ENCODE measurements at places on chromosomes 6 and 20.

DNA sequence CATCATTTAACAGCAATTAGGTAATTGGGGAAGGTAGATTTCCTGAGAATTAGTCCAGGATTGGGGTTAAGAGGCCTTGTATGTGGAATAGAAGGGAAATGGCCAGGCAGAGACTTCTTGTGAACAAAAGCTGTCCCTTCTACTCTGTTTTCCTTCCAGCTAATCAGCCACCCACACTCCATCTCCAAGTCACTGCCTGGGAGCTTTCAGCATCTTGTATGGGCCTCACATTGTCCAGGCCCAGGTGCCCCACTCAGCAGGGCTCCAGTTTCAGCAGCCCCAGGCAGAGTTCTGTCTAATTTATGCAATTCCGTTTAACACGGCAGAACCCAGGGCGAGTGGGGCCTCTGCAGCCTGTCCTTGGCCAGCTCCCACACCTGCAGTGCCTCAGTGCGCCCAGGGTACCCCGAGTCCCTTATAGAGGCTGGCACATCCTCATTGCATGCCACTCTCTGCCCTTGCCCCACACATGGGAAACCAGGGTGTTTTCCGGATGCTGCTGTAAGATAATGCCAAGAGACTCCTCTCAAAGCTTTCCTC lies 113.0 kb downstream of the EDN3 start:
- DNase-seq, result no peak
- no peaks in the 10 kb centered on the region for H3K36me3 ChIP-seq
- H3K27me3 ChIP-seq, result peaks cover 5% of the 10 kb centered on the region
- no peaks in the 10 kb centered on the region for H3K4me1 ChIP-seq
- no peak overlapping the region for H3K4me3 ChIP-seq

GRCh38 chr6:75166236-75166635 lies 39.6 kb downstream of the COL12A1 start:
- no peak overlapping the region for H3K27ac ChIP-seq
- H3K36me3 ChIP-seq, result no peaks in the 10 kb centered on the region
- H3K27me3 ChIP-seq, result peaks cover 9% of the 10 kb centered on the region
- no peak for DNase-seq
- H3K4me1 ChIP-seq, result no peaks in the 10 kb centered on the region

DNA sequence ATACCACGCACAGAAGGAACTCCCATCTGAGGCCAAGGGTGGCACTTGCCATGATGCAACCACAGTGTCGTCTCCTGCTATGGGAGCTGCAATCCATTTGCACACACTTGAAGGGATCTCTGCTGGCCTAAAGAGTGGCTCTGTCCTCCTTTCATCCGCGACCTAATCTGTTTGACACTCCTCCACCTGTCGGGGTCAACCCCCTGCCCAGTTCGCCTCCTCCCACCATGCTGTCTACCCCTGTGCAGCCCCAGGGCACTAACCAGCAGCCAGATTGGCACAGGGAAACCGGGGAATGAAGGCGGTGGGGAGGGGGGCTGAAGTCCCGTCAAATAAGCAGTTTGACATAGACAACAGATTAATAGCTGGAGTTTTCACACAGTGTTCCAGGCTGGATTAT lies 58.1 kb upstream of the FOXQ1 start:
- DNase-seq, result no peak
- H3K4me3 ChIP-seq, result no peak overlapping the region

- no peaks in the 10 kb centered on the region for H3K27me3 ChIP-seq
- no peaks in the 10 kb centered on the region for H3K4me1 ChIP-seq
- H3K27ac ChIP-seq, result no peak overlapping the region
- DNase-seq, result no peak
Measured at GRCh38 chr6:81401970-81402690, 350.4 kb downstream of the TENT5A start.

DNA sequence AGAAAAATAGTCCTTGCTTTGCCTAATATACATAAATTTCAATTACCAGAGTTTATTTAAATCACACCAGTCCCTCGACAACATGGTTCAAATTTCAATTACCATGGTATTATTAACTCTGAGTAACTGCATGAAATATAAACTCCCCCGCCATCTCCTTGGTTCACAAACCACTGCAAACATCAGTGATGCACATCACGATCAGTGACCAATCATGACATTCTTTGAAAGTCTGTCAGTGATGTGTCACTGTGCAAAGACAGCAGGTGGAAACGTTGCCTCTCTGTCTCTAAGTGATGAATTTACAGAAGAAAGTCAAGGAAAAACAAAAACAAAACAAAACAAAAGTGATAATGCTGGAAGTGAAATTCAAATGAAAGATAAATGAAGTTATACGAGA lies 86.7 kb downstream of the TASP1 start:
- H3K4me3 ChIP-seq, result no peak overlapping the region
- H3K27me3 ChIP-seq, result no peaks in the 10 kb centered on the region
- peaks cover 9% of the 10 kb centered on the region for H3K36me3 ChIP-seq
- no peak for DNase-seq
- H3K27ac ChIP-seq, result no peak overlapping the region

GRCh38 chr6:133889557-133890403 lies 867 bp downstream of the TCF21 start:
- no peak overlapping the region for H3K4me3 ChIP-seq
- H3K27ac ChIP-seq, result no peak overlapping the region
- peaks cover 40% of the 10 kb centered on the region for H3K4me1 ChIP-seq
- no peaks in the 10 kb centered on the region for H3K36me3 ChIP-seq

DNA sequence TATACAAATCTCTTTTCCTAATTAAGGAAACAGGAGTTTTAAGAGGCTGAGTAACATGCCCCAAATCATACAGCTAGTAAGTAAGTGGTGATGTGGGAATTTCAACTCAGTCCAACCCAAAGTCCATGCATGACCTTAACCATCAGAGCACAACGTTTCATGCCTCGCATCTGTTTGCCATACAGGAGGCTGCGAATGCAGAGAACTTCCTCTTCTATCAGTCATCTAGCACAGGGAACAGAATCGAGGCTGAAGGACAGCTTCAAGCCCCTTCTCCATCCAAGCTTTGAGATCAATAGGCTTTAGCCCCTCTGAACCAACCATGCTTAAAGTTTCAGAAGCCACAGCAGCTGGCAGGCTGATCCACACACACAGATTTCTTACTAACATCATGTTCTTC lies 113.2 kb downstream of the MAFB start:
- no peak for DNase-seq
- no peaks in the 10 kb centered on the region for H3K4me1 ChIP-seq
- no peaks in the 10 kb centered on the region for H3K27me3 ChIP-seq
- H3K36me3 ChIP-seq, result no peaks in the 10 kb centered on the region
- H3K4me3 ChIP-seq, result no peak overlapping the region
